ENCODE measurements at places on chromosomes 11 and 22.

- no peak for DNase-seq
Measured at GRCh38 chr11:2507212-2507901, 62.5 kb downstream of the KCNQ1 start.

DNA sequence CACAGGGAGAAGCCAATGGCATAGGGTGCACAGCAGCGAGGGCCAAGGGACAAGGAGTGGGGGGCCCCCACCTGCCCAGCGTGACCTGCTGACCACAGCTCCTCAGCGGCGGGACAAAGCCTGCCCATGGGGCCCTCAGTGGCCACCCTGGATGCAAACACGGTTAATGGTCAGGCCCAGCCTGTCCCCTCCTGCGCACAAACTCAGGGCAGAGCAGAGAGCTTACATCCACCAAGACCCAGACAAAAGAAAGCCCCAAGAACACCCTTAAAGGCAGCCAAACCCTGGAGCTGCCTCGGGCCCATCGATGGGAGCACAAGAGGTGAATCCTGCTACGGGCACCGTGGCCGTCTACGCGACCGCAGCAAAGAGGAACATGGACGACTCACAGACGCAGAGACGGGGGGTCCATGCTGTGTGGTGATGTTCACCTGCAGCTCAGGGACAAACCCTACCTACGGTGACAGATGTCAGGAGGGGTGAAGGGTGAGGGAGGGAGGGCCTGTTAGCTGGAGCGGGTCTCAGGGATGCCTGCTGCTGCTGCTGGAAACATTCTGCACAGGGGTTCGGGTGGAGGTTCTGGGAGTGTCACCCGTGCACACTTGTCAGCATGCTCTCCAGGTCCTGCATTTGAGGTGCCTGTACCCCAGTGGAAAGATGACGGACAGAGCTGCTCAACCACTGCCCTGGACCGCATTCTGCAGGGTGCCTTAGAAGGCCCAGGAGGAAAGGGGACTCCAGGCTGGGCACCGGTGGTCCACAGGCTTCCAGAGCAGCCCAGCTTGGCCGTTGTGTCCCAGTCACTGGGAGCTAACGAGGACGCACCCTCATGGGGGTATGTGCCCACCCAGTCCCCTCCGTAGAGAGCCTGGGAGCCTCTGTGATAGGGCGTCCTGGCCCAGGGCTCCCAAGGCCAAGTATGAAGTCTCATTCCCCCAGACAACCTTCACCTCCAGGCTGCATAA lies 11.6 kb downstream of the ASCL2 start:
- no peak for DNase-seq

DNA sequence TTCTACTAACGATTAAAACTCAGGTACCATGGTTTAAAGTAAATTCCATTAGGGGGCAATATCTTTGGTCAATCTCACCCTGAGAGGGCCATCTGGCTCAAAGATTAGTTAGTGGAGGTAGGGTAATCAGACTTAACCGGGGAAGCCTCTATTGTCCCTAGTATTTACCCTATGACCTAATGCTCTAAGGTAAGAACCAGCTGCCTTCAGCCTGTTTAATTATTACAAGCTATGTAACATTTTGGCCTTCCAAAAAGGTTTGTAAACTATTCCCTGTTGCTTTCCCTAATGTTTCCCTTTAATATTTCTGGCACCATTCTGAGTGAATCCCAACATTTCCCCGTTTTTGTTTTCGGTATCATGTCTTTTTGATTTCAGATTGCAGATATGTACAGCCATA lies 15.1 kb upstream of the GLYATL1 start:
- DNase-seq: no peak

DNA sequence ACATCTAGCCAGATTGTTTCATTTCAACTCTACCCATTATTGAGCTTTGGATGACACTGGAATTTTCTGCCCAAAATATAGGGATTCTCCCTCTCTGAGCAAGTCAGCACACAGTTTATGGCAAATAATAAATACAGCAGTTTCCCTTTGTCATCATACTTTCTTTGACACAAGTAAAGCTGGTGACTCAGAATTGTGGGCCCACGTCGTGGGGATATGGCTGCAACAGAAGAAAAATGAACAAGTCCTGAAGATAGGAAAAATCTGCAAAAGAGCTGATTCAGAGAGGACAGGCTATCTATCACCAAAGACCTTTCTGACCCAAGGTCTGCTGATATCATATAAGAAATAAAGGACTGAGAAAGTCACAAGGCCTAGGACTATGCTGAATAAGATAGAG lies 236.3 kb upstream of the ZC3H12C start:
- DNase-seq: no peak

DNA sequence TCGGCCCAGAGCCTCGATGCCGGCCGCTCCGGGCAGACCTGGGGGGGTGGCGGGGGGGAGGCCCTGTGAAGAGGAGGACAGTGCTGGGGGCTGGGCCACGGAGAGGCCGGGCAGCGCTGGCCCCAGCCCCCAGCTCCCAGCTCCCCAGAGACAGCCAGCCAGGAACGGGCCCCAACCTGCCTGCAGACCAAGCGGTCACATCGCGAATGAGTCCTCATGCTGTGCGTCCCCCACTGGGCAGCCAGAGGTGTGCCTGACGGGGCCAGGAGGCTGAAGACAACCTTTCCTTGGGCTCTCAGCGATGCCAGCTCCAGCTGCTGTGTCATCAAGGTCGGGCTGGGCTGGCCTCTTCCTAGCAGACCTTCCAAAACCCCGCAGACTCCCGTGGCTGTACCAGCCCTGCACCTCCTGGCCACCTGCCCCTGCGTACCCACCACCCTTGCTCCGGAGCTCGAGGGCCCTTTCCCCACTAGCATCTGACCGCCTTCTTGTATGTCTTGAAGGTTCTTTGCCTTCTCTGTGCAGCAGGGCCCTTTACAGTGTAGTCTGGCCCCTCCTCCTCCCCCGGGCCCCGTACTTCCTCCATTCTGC lies 88.4 kb downstream of the CDKN1C start:
- DNase-seq: no peak

GRCh38 chr11:111978028-111978771 lies 41.1 kb downstream of the DIXDC1 start:
- DNase-seq: peak; percentile 76

DNA sequence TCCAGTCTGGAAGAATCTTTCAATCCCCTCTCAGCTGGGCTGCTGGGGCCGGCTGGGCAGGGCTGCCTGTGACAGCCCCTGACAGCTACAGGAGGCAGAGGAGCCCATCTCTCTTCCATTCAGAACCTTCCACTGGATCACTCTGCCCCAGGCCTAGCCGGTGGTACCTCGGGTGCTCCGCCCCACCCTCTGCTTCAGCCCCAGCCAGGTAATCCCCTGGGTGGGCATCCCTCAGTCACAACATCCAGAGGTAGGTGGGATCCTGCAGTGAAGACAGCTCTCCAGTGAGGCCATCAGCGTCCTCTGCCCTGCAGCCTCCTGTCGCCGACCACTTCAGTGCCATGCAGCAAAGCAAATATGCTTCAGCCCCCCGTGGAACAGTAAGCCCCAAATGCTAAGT lies 223.7 kb downstream of the DSCAML1 start:
- no peak for DNase-seq

DNA sequence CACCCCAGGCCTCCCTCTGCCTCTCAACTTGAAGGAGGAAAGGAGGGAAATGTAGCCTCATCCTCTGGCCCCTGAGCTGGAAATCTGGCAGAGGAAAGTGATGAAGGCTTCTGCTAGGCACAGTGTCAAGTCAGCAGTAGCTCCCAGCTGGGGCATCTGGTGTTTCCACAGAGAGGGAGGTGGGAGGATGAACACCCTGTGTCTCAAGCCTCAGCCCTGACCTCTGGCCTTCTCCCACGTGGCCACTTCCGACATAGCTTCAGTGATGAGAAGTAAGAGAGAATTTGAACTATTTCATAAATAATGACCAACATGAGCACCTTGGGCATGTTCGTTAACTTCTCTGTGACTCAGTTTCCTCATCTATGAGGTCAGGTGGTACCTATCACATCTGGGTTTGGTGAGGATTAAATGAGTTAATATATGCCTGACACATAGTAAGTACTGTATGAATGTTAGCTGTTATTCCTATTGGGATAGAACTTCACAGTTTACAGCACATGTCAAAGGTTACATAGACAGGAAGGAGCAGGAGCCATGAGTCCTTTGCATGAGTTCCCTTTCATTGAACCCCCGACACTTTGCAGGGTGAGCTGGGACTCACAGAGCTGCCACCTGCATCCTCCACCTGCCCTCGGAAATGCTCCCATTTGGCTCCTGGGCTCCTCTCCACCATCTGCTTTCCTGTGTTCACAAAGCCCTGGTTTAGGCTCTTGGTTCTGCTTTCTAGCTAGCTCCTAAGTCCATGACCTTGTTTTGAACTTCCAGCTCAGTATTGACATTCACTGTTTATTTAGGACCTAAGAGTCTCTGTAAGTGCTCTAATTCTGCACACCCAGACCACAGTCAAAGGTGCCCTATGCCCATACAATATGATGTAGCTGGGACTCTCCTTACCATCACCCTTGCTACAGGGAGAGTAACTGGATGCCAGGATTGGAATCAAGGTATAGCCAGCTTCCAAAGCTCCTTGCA lies 61.7 kb downstream of the CSNK2A3 start:
- peak; percentile 25 for DNase-seq

GRCh38 chr22:32722441-32722840 lies 79.1 kb upstream of the TIMP3 start:
- DNase-seq: no peak

DNA sequence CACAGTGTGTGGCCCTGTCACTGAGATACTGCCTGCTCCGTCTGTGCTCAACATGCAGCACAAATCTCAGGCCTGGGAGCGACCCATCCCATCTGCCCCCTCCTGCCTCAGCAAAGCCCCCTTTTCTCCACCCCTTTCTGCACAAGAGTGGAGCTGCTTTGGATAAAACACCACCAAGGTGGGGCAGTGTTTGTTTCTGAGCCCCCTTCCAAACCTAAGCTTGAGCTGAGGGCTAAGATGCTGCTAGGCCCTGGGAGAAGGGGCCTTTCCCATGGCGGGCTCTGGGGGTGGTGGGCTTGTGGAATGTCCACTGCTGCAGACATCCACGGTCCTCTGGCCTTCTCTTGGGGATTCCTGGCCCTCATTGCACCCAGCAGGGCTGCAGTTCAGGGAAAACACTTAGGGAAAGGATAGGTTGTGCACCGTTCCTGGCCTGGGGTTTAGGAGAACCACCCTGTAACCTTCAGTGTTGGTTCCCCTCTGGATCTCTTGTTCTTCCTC lies 594.1 kb downstream of the TBC1D22A start:
- no peak for DNase-seq

DNA sequence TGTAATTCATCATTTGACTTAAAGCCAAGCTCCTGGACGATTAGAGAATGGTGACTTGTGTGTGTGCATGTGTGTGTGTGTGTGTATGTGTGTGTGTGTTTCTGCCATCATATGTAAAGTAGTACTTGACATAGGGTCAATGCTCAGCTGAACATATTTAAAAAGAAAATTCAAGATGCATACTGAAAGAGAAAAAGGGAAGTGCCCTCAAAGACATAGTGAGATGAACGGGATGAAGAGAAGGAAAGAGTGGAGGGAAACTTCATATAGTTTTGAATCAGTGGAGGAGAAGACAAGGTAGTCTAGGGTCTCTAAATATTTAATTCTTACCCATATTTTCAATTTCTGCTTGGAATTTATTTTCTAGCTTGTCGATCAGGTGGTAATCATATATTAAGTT lies 4.0 kb downstream of the TCN1 start:
- DNase-seq: no peak

DNA sequence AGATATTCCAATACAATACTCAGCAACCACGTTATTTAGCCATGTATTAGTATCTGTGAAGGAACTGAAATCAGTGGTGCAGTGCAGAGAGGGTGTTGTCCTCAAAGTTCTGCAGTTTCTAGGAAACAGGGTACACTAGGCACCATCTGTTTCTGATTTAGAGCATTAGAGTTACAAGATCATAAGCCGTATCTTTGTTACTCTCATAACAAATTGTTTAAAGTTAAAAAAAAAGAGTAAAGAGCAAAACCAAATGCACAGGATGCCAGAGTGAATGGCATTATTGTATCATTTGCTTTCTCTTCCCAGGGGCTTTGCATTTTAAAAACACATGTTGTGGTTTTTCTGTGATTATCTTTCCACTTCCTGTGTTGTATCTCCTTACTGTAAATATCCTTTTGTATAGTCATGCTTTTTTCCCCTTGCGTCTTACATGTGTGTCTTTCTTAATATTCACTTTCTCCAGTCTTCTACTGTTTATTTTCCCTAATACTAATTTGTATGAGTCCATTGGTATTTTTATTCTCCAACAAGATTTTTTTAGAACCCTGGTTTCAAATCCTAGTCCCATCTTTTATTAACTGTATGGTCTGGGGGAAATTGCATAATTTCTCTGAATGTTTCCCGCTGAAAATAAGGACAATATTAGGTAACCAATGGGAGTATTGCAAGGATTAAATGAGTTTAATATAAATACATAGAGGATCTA lies 15.2 kb upstream of the NUP160 start:
- peak; percentile 97 for DNase-seq

GRCh38 chr22:49107961-49108530 lies 719.6 kb downstream of the BRD1 start:
- no peak for DNase-seq

DNA sequence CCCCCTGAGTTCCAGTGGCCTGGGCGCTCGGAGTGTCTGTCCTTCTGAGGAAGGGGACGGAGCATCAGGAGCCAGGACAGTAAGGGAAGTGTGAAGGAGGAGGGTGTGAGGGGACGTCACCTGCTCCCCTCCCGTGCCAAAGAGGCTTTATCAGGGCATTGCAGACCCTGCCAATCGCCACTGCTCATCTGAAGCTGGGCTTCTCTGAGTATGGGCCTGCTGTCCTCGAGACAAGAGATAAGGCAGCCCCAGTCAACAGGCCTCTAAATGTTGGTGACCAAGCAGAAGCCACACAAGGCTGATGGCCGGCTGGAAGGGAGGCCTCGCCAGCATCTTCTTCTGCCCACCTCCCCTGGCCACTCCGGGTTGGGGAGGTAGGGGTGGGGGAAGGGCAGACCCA lies 29.8 kb downstream of the LIF start:
- no peak for DNase-seq

DNA sequence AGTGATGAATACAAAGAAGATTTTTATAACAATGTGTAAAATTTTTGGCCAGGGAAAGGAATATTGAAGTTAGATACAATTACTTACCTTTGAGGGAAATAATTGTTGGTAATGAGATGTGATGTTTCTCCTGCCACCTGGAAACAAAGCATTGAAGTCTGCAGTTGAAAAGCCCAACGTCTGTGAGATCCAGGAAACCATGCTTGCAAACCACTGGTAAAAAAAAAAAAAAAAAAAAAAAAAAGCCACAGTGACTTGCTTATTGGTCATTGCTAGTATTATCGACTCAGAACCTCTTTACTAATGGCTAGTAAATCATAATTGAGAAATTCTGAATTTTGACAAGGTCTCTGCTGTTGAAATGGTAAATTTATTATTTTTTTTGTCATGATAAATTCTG lies 5.3 kb downstream of the BIRC3 start:
- no peak for DNase-seq

DNA sequence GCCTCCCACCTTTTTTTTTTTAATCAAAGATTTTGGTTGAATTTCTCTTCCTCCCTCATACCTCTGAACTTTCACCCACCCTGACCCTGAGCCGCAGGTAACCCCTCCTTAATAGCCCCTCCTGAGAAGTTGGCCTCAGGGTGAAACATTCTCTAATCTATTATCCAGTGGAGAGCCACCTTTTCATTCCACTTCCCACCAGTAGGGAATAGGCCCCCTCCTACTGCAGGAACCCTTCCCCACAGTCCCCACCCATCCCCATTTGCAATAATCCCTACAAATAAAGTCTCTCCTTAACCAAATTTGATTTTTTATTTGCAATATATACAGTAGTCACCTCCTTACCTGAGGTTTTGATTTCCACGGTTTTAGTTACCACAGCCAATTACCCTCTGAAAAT lies 2.1 kb upstream of the SLC35F2 start:
- no peak for DNase-seq
